ENCODE measurements at places on chromosomes 2 and 18.
A peak's percentile ranks its signal among the peaks of the same experiment; 100 is the strongest.

DNA sequence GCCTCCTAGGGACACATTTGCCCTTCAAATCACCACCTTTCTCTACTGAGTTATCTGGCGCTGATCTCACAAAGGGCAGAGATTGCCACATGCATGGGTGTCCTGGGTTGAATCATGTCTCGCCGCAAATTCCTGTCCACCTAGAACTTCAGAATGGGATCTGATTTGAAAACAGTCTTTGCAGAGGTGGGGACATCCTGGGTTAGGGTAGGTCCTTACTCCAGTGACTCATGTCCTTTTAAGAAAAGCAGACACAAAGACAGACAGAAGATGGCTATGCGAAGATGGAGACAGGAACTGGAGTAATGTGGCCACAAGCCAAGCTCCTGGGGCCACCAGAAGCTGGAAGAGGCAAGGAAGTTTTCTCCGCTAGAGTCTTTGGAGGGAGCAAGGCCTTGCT, 197.4 kb upstream of the SMIM21 start:
- no peak for DNase-seq
- H3K27ac ChIP-seq = no peak overlapping the region
- H3K27me3 ChIP-seq = no peaks in the 10 kb centered on the region
- no peaks in the 10 kb centered on the region for H3K36me3 ChIP-seq
- H3K4me3 ChIP-seq = no peak overlapping the region

- H3K27me3 ChIP-seq = no peaks in the 10 kb centered on the region
- H3K4me3 ChIP-seq = no peak overlapping the region
- no peaks in the 10 kb centered on the region for H3K4me1 ChIP-seq
- H3K27ac ChIP-seq = no peak overlapping the region
- H3K36me3 ChIP-seq = peaks cover 2% of the 10 kb centered on the region
Measured at GRCh38 chr2:76546207-76546606, 835.5 kb upstream of the GCFC2 start.

GRCh38 chr2:29245742-29246382, 130.6 kb downstream of the CLIP4 start:
- H3K4me1 ChIP-seq = peaks cover 5% of the 10 kb centered on the region
- no peaks in the 10 kb centered on the region for H3K36me3 ChIP-seq
- peaks cover 8% of the 10 kb centered on the region for H3K27me3 ChIP-seq
- no peak for DNase-seq
- H3K4me3 ChIP-seq = no peak overlapping the region

- H3K27ac ChIP-seq = no peak overlapping the region
- DNase-seq = no peak
- H3K36me3 ChIP-seq = peaks cover under 1% of the 10 kb centered on the region
- peaks cover 12% of the 10 kb centered on the region for H3K27me3 ChIP-seq
Measured at GRCh38 chr2:42958741-42959233, 166.4 kb upstream of the HAAO start.

DNA sequence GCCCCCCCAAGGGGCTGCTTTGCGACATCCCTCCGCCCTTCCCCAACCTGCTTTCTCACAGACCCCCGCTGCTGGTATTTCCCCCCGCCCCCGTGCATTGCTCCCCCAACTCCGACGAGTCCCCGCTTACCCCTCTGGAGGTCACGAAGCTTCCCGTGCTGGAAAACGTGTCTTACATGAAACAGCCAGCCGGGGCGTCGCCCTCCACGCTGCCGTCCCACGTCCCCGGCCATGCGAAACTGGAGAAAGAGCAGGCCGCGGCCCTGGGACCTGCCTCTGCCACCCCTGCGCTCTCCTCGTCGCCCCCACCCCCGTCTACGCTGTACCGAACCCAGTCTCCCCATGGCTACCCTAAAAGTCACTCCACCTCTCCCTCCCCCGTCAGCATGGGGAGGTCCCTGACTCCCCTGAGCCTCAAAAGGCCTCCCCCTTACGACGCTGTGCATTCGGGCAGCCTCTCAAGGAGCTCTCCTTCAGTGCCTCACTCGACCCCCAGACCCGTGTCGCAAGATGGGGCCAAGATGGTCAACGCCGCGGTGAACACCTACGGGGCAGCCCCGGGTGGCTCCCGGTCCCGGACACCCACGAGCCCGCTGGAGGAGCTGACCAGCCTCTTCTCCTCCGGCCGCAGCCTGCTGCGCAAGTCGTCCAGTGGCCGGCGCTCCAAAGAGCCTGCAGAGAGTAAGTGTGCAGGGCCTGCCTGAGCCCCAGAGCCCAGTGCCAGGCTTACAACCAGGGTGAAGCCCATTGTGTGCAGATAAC, 183.0 kb downstream of the NYAP2 start:
- H3K36me3 ChIP-seq = no peaks in the 10 kb centered on the region
- no peak overlapping the region for H3K27ac ChIP-seq
- DNase-seq = no peak
- H3K4me3 ChIP-seq = no peak overlapping the region
- peaks cover 30% of the 10 kb centered on the region for H3K27me3 ChIP-seq

- no peaks in the 10 kb centered on the region for H3K27me3 ChIP-seq
- no peak overlapping the region for H3K4me3 ChIP-seq
- H3K4me1 ChIP-seq = peaks cover 24% of the 10 kb centered on the region
- peak overlapping the region; percentile 62 for H3K27ac ChIP-seq
Measured at GRCh38 chr2:191045141-191045540, 31.2 kb upstream of the STAT1 start.

DNA sequence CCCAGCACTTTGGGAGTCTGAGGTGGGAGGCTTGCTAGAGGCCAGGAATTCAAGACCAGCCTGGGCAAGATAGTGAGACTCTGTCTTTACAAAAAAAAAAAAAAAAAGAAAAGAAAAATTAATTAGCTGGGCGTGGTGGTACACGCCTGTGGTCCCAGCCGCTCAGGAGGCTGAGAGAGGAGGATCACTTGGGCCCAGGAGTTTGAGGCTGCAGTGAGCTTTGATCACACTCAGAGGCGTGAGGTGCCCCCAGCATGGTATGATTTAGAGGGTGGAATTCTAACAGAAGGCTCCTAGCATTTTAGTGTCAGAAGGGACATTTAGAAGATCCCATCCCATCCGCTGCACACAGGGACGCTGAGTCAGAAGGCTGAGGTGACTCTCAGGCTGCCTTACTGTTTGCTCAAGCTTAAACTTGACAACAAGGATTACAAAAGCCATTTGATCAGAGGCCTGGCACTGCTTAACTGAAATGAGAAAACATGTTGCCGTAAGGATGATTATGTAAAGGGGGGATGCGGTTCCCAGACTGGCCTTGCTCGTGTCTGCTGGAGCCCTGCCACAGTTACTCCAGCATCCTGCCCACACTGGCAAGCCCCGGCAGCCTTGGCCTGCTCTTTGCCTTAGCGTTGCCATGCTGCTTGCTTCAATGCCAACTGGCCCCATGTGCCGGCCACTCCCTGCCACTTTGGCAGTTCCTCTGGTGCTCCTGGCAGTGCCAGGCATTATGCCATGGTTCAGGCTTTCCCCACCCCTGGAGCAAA, 45.6 kb upstream of the SLC1A4 start:
- DNase-seq = no peak
- no peak overlapping the region for H3K27ac ChIP-seq
- H3K27me3 ChIP-seq = no peaks in the 10 kb centered on the region
- H3K36me3 ChIP-seq = peaks cover 3% of the 10 kb centered on the region

- H3K27me3 ChIP-seq = no peaks in the 10 kb centered on the region
- DNase-seq = no peak
- H3K36me3 ChIP-seq = no peaks in the 10 kb centered on the region
- H3K27ac ChIP-seq = peak overlapping the region; percentile 80
- H3K4me1 ChIP-seq = peaks cover 28% of the 10 kb centered on the region
- H3K4me3 ChIP-seq = no peak overlapping the region
Measured at GRCh38 chr18:62883937-62884735, 168.8 kb downstream of the PHLPP1 start.

DNA sequence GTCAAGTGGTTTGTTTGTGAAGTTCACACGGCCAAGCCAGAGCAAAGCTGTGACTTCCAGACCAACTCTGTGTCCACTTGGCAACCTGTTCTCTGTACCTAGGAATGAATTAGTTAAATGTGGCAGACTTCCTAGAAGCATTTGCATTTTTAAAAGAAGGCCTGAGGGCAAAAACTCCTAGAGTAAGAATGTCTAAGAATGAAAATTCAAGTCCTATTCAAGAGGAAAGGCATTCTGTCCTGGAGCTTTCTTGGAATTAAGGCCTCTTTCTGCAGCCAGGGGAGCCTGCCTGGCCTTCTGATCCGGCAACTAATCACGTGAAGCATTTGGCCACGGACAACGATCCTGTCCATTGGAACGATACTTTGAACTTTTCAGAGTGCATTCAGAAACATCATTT, 155.0 kb downstream of the SETBP1 start:
- no peaks in the 10 kb centered on the region for H3K27me3 ChIP-seq
- no peak overlapping the region for H3K4me3 ChIP-seq
- H3K36me3 ChIP-seq = no peaks in the 10 kb centered on the region
- no peak for DNase-seq

DNA sequence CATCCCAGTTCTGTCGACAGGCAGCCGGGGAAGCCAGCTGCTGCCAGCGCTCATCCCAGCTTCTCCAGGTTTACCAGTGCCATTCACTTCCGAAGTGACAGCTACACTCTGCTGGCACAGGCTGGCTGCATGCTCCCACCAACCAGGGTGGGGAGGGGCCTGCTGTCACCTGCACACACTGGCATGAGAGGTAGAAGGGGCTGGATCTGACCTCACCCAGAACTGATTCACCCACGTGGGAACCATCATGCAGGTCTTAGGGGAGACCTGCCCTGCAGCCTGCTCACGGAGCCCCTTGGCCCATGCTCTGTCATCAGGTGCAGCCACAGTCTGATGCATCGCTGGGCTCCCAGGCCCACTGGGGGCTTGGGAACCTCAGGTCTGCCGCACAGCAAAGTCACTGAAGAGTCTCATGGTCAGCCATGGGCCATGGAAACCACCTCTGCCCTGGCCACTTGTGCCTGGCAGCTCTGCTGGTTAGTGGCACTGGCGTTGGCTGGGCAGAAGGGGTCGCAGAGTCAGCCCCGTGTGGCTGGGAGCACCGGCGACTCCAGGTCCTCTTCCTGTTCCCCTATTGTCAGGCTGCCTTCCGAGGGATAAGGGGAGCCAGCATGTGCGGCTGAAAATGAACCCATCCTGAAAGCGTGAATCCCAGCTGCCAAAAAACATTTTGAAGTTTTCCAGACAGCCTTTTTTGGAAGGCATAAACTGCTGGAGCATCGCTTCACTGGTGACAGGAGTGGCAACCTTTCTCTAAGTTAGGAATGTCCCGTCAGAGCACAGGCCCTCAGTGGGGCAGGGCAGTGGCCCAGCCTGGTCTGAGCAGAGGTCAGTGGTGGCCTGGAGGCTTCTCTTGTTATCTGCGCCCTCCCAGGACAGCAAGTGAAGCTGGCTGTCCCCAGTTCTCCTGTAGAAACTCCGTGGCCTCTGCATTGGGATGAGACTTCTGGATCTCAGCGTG, 157.8 kb downstream of the SEPTIN10 start:
- H3K4me3 ChIP-seq = no peak overlapping the region
- DNase-seq = no peak
- H3K4me1 ChIP-seq = no peaks in the 10 kb centered on the region

GRCh38 chr2:32246911-32247310, 17.8 kb downstream of the NLRC4 start:
- H3K4me1 ChIP-seq = no peaks in the 10 kb centered on the region
- no peak for DNase-seq
- H3K36me3 ChIP-seq = peaks cover 3% of the 10 kb centered on the region
- H3K27ac ChIP-seq = no peak overlapping the region
- H3K27me3 ChIP-seq = no peaks in the 10 kb centered on the region

- H3K4me3 ChIP-seq = no peak overlapping the region
- no peaks in the 10 kb centered on the region for H3K36me3 ChIP-seq
- DNase-seq = no peak
- no peaks in the 10 kb centered on the region for H3K27me3 ChIP-seq
- H3K27ac ChIP-seq = no peak overlapping the region
Measured at GRCh38 chr2:164369366-164369765, 251.9 kb downstream of the GRB14 start.

GRCh38 chr2:196591621-196592022, 47.9 kb upstream of the CCDC150 start:
- DNase-seq = no peak
- no peaks in the 10 kb centered on the region for H3K4me1 ChIP-seq
- H3K4me3 ChIP-seq = no peak overlapping the region
- H3K36me3 ChIP-seq = peaks cover 2% of the 10 kb centered on the region
- no peak overlapping the region for H3K27ac ChIP-seq

GRCh38 chr2:70443726-70444125, 109.9 kb downstream of the TGFA start:
- H3K4me1 ChIP-seq = peaks cover 7% of the 10 kb centered on the region
- peaks cover 2% of the 10 kb centered on the region for H3K36me3 ChIP-seq
- H3K27me3 ChIP-seq = no peaks in the 10 kb centered on the region
- DNase-seq = no peak

DNA sequence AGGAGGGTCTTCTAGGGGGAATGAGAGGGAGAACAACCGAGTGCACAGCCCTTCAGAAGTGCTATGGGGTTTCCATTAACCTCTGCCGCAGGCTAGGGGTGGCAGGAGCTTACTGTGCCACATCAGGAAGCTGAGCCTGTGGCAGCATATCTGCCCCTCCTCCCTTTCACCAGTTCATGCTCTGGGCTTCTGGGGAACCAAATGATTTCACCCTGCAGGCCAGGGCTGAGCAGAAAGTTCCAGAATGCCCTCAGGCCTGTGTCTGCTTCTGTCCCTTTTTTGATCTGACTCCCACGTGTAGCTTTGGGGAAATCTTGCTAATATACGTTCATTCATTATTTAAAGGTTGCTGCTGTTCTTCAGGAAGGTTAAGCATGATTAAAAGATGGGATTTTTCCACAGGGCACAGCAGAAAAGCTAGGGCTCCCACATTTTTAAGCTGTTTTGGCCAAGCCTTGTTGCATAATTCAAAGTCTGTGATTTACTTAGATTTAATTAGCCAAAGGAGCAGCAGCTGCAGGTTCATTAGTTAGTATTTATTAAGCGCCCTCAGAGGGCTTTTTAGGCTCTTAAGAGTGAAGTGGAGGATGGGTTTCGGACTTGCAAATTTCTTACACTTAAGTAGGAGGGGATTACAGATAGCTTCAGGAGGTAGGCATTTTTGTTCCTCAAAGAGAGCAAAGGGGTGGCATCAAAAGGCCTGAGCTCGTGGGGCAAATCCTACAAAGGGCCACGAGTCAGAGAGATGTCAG, 10.2 kb downstream of the TMEM247 start:
- no peaks in the 10 kb centered on the region for H3K36me3 ChIP-seq

DNA sequence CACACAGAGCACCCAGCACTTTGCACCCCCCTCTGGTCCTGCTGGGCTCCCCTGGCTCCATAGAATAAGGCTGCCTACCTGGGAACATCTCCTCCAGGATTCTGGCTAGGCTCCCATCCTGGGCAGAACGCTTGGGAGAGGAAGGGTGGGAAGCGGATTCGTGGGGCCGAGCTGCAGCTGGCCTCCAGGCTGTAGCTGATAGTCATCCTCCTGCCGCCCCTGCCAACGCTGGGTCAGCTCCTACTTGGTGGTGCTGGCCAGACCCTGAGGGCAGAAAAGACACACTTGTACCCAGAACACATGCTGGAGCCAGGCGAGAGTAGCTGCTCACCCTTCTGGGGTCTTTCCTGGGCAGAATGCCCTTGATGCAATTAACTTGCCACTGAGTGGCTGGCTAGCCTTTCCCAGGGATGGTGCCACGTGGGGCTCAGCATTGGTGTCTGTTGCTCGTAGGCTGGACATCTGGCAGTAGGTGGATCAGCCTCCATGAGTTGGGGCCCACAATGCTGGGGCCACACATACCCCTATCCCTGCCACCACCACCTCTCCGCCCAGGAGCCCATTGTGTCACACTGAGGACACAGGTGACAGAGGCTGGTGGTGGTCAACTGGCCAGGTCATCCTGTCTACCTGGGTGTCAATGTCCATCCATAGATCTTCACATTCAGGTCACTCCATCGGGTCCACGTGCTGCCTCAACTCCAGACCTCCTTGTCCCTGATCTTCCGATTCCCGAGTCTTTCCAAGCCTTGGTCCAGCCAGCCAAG, 112.8 kb downstream of the NDUFA10 start:
- H3K4me3 ChIP-seq = no peak overlapping the region
- peaks cover 8% of the 10 kb centered on the region for H3K4me1 ChIP-seq
- H3K36me3 ChIP-seq = peaks cover 2% of the 10 kb centered on the region
- DNase-seq = no peak
- no peak overlapping the region for H3K27ac ChIP-seq
